ENCODE measurements at places on chromosomes 3 and 15.

GRCh38 chr3:43309372-43310305 lies 23.3 kb downstream of the SNRK start:
- no peak for DNase-seq

GRCh38 chr15:72690938-72691337 lies 4.9 kb downstream of the BBS4 start:
- no peak for DNase-seq

- DNase-seq = no peak
These were observed 56.0 kb upstream of the MITF start for GRCh38 chr3:69683082-69683806.

- DNase-seq = no peak
These were observed 821 bp downstream of the LINS1 start for GRCh38 chr15:100601163-100601562.

DNA sequence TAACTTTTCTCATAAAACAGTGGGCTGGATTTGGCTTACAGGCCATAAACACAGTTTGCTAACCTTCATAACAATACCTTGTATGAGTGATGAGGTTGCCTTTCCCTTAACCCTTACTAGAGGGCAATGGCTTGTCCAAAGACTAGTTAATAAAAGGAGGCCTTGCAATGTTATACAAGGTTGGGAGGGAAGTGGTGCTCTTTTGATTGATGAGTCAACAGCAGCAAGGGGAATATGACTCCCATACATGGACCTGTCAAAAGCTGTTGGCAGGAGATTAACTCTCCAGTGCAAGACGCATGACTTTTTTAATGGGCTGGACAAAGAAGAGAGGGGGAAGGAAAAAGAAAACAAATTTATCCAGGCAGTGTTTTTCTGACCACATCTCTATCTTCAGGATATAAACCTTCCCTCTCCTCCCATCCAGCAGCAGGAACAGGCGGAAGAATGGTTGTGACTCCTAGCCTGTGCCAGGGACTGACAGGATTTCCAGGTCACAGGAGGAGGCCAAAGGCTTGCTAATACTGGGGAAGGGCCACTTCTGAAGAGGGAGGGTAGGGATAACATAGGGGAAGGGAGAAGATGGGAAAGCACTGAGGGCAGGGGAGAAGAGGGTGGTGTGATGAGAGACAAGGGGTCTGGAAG lies 35.2 kb upstream of the ARL14 start:
- DNase-seq = no peak

- DNase-seq = no peak
These were observed 80.1 kb downstream of the FEZF2 start for GRCh38 chr3:62293051-62293780.

DNA sequence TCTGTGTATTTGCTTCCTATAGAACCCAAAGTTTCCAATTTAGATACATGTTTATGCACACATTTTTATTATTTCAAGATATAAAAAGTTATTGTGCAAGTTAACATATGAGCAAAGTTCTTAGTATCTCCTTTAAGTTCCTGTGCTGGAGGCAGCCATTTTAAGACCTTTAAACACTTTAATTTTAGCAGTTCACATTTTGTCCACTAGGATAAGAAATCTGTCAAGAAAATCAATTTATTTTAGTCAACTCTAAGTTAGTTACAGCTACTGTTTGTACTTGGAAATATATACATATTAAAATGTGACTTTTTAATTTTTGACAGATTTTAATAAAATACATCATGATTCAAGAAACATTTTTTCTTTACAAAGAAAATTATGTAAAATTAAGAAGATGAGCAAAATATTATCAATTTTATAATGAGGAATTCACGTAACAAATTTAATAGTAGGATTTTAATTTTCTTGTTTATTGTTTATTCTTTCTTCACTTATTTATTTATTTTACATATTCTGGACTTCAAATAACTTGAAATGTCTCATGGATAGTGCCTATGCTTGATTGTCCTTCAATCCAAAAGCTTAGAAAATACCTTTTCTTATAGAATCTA lies 402.6 kb upstream of the GBE1 start:
- DNase-seq = no peak
